CD8-positive, alpha-beta memory T cell (primary cell): ENCODE measurements at places on chromosomes 5 and 9. TPM values are rescaled to one million over a fixed set of nuclear protein-coding genes. Genes with fewer than 3 reads are reported as not detected.

- H3K27me3 ChIP-seq: no peaks in the 10 kb centered on the region
- DNase-seq: peak; percentile 48
- peaks cover 50% of the 10 kb centered on the region for H3K4me1 ChIP-seq
Observed at GRCh38 chr5:65927503-65928321, 1.3 kb downstream of the ERBIN start.

DNA sequence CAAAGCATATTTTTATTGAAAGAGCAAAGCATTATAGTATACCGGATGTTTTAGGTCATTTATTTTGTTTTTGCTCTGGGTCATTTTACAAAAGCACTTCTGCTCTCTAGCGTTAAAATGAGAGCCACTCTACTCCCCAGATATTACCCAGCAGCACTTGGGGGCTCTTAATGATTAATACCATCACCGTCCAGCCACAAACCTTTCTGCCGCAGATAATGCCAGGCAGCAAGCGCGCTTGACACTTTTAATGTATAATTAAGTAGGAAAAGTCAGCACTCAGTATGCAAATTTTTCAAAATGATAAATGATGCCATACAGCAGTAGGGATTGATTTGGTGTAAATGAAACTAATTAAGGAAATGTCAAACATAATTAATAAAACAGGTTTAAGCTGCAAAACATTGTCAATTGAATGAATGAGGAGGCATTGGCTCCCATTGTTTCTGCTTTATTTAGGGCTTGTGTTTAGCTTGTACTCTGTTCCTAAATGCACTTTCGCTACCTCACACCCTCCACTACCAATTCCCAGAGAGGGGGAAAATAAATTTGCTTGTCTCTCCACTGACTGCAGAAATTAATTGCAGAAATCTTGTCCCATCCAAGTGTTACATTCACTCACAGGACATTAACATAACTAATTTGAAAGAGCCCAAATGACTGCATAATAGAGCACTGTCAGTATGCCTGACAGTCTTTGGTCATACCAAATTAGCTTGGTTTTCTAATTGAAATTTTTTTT is 358.8 kb upstream of the ARRDC3 start:
- H3K27me3 ChIP-seq: no peaks in the 10 kb centered on the region
- H3K36me3 ChIP-seq: no peaks in the 10 kb centered on the region
- DNase-seq: no peak
- H3K4me1 ChIP-seq: no peaks in the 10 kb centered on the region
- H3K4me3 ChIP-seq: no peak overlapping the region

DNA sequence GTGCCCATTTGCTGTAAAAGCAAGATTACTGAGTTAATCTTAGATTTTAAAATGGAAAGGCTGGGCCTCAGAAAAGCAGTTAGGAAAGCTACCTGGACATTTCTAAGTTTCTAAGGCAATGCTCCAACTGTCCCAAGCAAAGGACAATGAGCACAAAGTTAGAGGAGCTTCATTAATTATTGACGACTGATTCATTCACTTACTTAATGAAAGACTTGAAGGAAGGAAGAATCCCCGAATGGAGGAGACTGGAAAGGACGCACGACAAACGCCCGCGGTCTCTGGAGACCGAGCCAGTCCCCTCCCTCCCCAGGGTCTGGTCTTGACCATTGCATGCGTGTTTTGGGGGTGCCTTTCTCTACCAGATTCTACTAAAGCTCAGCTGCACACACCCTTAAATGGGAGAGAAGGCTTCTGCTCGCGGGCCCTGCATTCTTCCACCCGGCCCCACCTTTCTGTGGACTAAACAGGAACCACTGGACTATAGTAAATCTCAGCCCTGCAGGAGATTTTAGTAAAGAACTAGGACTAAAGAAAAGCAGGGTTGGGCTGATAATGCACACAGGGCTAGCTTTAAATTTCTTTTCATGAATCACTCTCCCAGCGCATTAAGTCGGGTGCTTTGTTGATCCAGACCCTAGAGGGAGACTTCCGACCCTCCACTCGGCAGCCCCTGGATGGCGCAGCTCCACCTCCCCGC is 44.8 kb downstream of the CTSL start:
- no peaks in the 10 kb centered on the region for H3K4me1 ChIP-seq
- no peak for DNase-seq
- H3K27me3 ChIP-seq: no peaks in the 10 kb centered on the region
- H3K36me3 ChIP-seq: no peaks in the 10 kb centered on the region
- no peak overlapping the region for H3K27ac ChIP-seq
- H3K4me3 ChIP-seq: no peak overlapping the region

The NPR3 gene
- total RNA-seq: not detected

The PIP5KL1 gene
- total RNA-seq: 2.5 TPM

DNA sequence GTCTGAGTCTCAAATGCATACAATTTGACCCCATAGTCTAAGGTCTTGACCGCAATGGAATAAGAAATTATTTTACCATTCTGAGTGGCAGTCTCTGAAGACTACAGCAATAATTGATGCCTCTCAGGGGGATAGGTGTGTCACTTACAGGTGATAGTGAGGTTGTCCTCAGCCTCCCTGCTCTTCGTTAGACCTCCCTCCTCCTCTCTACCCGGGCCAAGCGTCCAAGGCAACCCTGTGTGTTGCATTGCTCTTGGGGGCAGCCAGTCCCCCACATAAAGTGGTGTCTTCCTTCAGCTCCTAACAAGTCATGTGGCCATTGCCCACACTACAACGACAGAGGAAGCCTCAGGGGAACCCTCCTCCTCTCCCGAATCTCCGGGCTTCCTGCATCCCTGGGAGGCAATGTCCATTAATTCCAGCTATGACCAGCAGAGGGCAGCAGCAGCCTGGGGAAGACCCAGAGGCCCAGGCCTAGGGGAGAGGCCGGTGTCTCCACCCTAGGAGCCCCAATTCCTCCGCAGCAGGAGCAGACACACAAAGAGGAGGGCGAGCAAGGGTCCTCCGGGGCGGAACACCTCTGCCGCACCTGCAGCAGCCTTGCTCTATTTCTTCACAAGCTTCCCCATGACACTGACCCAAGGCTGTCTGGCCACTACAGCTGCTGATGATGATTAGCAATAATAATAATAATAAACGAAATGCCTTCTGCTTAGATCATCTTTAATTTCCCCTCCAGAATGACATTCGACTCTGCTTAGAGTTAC is 134.8 kb downstream of the KCNIP1 start:
- no peak overlapping the region for H3K27ac ChIP-seq
- no peaks in the 10 kb centered on the region for H3K27me3 ChIP-seq
- H3K4me3 ChIP-seq: no peak overlapping the region
- H3K4me1 ChIP-seq: peaks cover 10% of the 10 kb centered on the region
